Naive thymus-derived CD8-positive, alpha-beta T cell (primary cell): ENCODE measurements at places on chromosomes 2 and 18.

- no peak for DNase-seq
Measured at GRCh38 chr2:121479882-121480522, 50.7 kb upstream of the RNU4ATAC start.

DNA sequence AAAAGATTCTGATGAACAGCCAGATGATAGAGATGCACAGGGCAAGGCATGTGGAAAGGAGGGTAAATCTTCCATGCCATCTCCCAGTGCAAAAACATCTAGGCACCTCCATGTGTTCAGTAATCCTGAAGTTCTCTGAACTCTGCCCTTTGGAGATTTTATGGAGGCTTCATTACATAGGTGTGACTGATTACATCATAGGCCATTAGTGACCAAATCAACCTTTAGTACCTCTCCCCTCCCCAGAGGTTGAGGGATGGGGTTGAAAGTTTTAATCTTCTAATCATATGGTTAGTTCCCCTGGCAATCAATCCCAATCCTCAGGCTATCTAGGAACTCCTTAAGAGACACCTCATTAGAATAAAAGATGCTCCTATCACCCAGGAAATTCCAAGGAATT, 2190.2 kb upstream of the PIK3C3 start:
- no peak for DNase-seq

DNA sequence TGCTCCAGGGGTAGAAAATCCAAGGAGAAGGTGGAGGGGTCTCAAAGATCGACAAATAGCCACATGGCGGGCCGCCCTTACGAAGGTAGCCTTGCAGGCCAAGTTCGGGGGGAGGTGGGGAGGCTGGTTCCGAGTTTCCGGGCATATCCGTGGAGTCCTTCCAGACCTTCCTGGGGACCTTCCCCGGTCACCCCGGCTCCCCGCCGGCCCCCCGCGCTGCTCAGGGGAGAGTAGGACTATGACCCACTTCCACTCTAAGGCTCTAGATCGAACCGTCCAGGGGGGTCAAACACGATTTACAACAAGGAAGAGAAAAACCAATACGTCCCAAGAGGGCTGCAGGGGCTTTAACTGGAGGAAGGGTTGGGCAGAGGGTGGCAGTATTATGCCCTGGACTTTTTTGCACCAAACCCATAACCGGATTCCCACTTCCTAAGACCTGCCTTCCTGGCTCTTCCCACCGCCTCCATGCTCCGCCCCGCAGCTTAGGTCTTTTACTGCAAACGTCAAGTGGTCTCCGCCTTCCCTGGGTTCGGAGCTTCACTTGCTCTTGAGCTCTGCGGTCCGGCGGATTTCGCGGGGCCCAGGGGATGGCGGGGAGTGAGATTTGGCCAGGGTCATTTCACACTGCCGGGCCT, 779 bp upstream of the LYPD6 start:
- DNase-seq = no peak

DNA sequence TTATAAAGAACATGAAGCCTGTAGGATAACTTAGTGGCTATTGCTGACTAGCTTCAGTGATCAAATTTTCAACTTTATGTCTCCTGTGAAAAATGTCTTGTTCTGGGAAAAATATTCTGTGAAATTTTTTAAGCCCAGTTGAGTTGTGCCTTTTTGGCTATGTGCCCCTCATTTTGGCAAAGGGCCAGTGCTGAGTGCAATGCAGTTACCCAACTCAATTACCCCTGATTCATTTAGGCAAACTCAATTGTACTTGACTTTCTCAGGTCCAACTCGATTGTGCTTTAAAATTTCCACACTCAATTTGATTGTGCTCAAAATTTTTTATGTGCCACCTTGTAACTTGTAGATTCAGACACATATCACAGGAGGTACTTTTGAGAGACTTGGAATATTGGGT, 548.8 kb upstream of the NRP2 start:
- no peak for DNase-seq

GRCh38 chr2:229296016-229296415, 24.9 kb upstream of the PID1 start:
- DNase-seq = no peak

GRCh38 chr18:58645398-58645797, 16.5 kb upstream of the ALPK2 start:
- no peak for DNase-seq

DNA sequence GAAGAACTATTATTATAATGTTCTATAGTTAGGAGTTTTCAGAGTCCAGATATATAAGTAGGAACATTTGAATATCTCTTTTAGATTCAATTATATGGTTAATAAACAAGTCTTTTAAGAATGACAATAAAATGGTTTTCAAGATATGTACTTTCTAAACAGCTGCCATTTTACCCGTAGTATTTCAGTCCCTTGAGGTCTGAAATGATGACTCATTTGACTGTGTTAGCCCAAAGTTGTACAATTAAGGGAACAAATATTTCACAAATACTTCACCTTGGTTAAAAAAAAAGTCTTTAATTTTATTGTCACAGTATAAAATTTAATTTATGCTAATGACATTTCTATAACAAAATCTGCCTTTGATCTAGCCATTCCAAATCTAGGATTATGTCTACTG, 91.6 kb upstream of the TANK start:
- no peak for DNase-seq

DNA sequence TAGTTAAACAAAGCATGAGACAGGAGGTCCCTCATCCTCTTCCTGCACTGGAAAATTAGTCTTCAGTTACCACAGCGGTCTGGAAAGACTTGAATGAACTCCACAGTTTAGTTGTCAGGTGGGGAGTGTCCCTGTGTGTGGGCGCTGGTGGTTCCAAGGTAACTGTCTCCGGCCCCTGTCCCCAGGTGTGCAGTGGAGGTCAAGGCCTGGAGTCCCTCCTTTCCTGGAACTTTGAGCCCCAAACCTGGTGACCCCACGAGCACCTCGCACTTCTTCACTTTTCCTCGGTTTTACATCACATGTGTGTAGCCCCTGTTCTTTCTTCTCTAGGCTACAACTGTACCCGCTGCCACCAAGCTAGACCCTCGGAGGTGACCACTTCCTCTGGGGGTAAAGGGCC, 28.0 kb upstream of the INHBB start:
- no peak for DNase-seq

DNA sequence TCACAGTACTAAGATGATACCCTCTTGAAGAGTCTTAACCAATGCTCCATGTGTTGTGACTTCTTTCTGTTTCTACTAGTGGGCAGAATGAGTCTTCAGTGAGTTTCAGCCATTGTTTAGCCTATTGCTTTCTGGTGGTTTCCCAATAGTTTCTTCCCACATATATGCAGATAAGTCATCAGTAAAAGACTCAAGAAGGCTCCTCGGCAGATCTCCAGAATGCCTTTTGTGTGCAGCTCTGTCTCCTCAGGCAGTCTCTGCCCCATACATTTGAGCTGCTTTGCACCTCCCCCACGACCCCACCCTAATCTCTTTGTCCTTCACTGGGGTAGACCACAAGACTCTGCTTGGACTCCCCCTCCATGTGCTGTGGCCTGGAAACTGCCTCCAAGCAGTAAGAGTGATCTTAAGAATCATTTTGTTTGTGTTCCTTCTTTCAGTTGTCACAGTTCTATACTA, 71.6 kb upstream of the CHRNA1 start:
- DNase-seq = no peak

GRCh38 chr2:29262681-29263260, 147.6 kb downstream of the CLIP4 start:
- DNase-seq = no peak

DNA sequence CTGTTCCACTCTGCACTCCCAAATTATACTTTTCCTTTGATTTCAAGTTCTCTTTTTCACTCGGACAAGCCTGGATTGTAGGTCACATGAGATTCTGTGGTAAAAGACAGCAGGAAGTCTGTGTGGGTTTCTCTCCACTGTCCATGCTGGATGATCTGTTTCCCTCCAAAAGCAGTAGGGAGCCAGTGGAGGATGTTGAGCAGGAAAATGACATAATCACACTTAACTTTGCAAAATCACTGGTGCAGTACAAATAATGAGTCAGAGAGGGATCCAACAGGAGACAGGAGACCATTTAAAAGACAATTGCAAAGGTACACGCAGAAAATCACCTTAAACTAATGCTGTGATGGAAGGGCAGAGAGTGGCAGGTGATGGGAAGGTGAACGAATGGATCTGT, 301.3 kb downstream of the ZNF407 start:
- no peak for DNase-seq

DNA sequence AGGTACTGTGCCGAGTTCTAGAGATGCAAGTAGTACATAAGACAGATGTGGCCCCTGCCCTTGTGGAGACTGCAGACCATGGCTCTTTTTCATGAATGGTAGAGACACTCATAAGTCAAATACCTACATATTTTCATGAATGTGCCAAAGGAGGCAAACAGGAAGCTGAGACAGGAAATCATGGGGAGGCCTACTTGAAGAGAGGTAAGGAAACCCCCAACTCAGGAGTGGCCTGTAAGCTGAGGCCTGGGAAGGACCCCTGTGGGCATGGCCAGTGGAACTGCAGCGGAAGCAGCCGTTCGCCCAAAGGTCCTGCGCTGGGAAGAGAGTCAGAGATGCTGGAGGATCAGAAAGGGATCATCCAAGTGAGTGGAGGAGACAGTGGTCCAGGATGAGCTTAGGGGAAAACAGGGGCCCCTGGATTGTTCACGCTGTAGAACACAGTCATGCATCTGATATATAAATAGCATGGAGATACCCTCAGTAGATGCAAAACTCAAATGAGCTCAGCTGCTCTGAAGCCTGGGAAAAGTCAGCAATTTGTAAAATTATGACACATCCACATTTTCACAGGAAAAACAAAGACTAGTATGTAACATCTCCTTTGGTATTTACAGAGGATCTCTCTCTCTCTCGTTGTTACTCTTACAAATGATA, 228.9 kb downstream of the NEDD4L start:
- peak; percentile 5 for DNase-seq

GRCh38 chr2:179682756-179683155, 178.7 kb downstream of the ZNF385B start:
- no peak for DNase-seq

DNA sequence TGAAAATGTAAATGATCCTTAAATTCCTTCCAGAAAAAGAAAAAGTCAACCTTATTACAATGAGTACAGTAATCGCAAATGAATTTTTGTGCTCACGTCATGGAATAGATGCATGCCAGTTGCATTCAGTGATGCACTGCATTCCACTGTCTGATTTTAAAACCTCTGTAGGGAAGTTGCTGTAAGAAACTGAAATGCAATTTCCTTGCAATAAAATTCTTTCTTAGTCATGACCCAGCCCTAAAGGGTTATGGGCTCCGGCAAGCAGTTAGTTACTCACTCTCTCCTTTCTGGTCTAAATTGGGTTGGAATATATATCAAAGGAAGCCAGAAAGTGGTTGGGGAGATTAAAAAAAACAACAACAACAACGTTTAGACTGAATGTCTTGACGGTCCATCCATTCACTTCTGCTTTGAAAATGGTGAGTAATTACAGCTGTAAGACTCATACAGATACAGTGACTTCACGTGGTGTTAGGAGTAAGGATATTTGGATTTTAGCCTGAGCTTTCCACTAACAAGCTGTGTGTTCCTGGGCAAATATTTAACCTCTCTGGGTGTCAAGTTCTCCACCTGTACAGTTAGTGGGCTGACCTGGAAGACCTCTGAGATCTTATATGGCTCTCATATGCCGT, 8.6 kb upstream of the RND3 start:
- DNase-seq = no peak

GRCh38 chr2:192327576-192327975, 132.8 kb upstream of the TMEFF2 start:
- no peak for DNase-seq

- no peak for DNase-seq
Measured at GRCh38 chr18:11859903-11860407, 8.7 kb downstream of the CHMP1B start.

GRCh38 chr18:44725300-44726058, 44.8 kb downstream of the SETBP1 start:
- DNase-seq = peak; percentile 12

DNA sequence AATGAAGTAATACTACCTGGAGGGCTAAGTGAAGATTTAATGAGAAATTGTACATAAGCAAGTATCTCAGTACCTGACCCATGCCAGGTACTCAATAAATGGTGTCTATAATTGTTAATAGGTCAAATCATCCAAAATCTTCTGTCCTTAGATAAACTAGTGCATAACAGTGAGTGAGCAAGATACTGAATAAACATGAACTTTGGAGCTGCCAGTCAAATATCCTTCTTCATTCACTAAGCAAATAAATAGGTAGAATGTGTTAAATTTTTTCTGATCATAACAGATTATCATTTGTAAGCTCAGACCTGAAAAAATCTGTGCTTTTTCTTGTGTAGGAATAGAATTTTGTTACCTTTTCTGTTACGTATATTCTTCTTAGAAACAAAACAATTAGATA, 39.6 kb downstream of the RAB3GAP1 start:
- no peak for DNase-seq

DNA sequence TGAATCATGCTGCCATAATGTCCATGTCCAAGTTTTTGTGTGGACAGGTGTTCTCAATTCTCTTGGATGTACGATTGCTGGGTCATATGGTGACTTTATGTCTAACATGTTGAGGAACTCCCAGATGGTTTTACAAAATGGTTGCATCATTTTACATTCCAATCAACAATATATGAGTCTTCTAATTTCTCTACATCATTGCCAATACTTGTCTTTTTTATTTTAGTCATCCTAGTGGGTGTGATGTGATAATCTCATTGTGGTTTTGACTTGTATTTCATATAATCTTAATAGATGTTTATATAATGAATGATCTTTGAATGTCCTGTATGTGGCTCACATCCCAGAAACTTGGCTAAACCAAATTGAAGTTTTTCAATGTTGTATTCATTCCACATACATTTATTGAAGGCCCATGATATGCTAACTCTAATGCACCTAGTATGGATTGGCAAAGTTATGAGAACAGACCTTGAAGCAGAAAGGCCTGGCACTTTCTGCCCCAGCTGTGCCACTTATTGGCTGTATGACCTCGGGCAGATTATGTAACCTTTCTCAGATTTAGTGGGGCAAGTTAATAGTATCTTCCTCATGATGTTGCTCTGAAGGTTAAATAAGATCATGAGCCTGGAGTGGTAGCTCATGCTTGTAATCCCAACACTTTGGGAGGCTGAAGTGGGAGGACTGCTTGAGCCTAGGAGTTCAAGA, 205.4 kb downstream of the RAB3GAP1 start:
- DNase-seq = no peak

DNA sequence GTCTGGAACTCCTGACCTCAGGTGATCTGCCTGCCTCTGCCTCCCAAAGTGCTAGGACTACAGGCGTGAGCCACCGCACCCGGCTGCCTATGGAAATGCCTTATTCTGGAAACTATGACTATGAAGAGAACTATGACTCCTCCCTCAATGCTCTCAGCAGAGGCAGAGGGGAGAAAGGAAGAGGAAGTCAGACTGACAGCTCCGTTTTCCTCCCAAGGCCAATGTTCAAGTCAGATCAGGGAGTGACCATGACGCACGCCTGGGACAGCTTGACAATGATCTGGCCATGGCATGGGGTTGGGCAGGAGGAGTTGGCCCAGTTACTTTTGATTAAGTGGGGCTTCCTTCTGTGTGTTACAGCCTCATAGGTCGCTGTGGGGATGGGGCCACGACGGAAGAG, 44.3 kb upstream of the MRPL33 start:
- DNase-seq = no peak

- no peak for DNase-seq
Measured at GRCh38 chr2:72136331-72136730, 11.3 kb downstream of the CYP26B1 start.
